Bone marrow (tissue), 2 donors: ENCODE measurements at places on chromosomes 3 and 15.

DNA sequence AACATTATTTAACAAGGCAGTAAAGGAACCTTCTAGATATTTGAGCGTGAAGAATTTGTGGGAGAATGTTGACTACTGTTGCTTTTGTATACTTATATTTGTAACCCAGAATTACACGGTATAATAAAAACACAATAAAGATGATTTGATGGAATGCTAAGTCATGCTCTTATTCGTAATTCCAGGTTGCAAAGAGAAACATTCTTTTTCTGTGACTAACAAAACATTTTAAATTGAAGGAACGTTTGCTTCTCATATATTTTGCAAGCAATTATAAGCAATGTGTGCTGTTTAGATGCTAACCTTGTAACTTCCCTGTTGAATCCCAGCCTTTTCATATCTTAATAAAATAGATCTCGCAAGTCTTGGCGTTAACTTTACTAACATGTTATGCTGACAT is 124.4 kb upstream of the CGNL1 start:
- no peak for DNase-seq

GRCh38 chr3:167559924-167560323 is 86.1 kb upstream of the SERPINI2 start:
- no peak for DNase-seq

- no peak for DNase-seq
Observed at GRCh38 chr15:67048281-67049279, 16.8 kb upstream of the SMAD3 start.

DNA sequence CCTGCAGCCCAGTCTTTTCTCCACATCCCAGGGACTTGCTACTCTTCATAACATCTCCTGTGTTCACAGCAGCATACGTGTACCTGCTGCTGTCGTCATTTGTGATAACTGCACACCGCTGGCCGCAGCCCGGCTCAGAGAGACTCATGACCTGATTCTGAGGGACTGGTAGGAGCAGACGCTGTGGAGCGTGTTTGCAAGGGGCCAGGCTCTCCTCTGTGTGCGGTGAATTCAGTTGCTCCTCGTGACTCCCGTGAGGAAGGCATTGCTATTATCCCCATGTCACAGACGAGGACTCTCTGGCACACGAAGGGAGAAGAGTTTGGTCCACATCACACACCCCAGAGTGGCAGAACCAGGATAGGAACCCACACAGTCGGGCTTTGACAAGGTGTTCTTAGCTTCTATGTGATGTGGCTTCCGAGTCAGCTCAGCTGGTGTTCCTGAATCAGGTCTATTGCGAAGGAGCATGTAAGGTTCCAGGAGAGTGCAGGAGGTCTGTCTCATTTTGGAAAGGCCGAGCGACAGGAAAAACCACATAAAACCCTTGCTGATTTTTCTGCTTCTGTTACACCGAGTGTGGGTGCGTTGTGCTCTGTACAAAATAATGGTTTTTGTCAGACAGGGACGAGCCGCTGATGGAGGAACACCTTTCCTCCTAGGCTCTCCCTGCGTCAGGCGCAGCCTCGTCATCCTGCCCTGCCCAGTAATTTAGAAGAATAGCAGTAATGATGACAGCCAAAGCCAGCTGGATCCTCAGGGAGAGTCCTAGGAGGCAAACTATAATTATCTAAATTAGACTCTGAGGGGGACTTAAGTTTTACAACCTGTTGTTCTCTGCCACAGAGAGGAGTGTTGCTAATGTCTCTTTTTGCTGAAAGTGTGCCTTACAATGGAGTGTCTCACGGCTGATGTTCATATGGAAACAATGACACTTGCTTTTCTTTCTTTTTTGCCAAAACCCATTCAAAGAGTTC is 157.5 kb upstream of the RGMA start:
- no peak for DNase-seq

GRCh38 chr3:189944285-189945145 is 176.2 kb downstream of the P3H2 start:
- DNase-seq, result no peak

GRCh38 chr3:117201901-117202774 is 492.6 kb downstream of the TUSC7 start:
- DNase-seq, result no peak

- DNase-seq, result no peak
Observed at GRCh38 chr3:55343486-55344357, 143.4 kb downstream of the WNT5A start.
